Left renal pelvis (tissue), 4 donors: ENCODE measurements at places on chromosomes 3 and 15. TPM values are rescaled to one million over a fixed set of nuclear protein-coding genes. Genes with fewer than 3 reads are reported as not detected.

ABHD5 gene
- polyA plus RNA-seq: 22.3 TPM

CLRN1 gene
- not detected for polyA plus RNA-seq

DNASE1L3 gene
- polyA plus RNA-seq: 2.5 TPM

GHSR gene
- polyA plus RNA-seq: not detected

CYP1A1 gene
- not detected for polyA plus RNA-seq

IL5RA gene
- 0.92 TPM for polyA plus RNA-seq

FEZF2 gene
- not detected for polyA plus RNA-seq

GOLGA8T gene
- polyA plus RNA-seq: not detected

VIPR1 gene
- polyA plus RNA-seq: 1.4 TPM

UQCC5 gene
- 12.2 TPM for polyA plus RNA-seq

PLSCR4 gene
- 26.1 TPM for polyA plus RNA-seq

USP19 gene
- 41.8 TPM for polyA plus RNA-seq

ALDH1A2 gene
- 281 TPM for polyA plus RNA-seq

C15orf61 gene
- polyA plus RNA-seq: 7.2 TPM

PLIN1 gene
- 1.9 TPM for polyA plus RNA-seq

ROPN1 gene
- polyA plus RNA-seq: not detected

CDCP1 gene
- 1.0 TPM for polyA plus RNA-seq

NT5DC2 gene
- polyA plus RNA-seq: 151 TPM

NPAP1 gene
- polyA plus RNA-seq: 0.27 TPM

PRR20G gene
- not detected for polyA plus RNA-seq

SKOR1 gene
- 0.56 TPM for polyA plus RNA-seq

TRIM69 gene
- 26.1 TPM for polyA plus RNA-seq

IL17RB gene
- 14.5 TPM for polyA plus RNA-seq

GP5 gene
- polyA plus RNA-seq: 0.67 TPM

FBXW12 gene
- 0.84 TPM for polyA plus RNA-seq

DTWD1 gene
- 37.1 TPM for polyA plus RNA-seq

ZNF774 gene
- polyA plus RNA-seq: 4.8 TPM
